ENCODE measurements at places on chromosomes 6 and 20.

DNA sequence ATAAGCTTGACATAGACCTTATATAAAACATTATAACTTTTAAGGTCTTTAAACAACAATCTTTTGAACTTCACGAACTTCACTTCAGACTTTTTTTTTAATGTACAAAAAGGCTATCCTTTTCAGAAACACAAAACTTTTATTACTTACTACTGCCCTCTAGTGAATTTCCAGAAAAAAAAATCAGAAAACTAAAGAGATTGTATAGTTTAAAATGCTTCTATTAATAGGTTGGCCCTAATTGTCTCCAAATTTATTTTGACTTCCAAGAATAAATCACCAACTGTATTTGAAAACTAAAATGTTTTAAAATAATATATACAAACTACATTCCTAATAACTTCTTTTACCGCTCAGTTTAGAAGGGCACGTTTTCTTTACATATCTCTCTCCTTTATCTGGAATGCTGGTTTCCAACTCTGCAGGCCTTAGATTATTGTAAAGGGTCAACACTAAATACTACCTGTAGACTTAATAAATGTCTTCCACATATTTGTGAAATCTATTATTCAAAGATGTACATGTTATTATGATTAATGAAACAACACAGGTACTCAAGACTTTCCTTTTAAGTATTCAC lies 66.8 kb downstream of the LMBRD1 start:
- DNase-seq = no peak

GRCh38 chr20:62310757-62311121 lies 7.9 kb downstream of the ADRM1 start:
- DNase-seq = no peak

- peak; percentile 96 for DNase-seq
Observed at GRCh38 chr6:161366301-161366923, 92.6 kb upstream of the AGPAT4 start.

DNA sequence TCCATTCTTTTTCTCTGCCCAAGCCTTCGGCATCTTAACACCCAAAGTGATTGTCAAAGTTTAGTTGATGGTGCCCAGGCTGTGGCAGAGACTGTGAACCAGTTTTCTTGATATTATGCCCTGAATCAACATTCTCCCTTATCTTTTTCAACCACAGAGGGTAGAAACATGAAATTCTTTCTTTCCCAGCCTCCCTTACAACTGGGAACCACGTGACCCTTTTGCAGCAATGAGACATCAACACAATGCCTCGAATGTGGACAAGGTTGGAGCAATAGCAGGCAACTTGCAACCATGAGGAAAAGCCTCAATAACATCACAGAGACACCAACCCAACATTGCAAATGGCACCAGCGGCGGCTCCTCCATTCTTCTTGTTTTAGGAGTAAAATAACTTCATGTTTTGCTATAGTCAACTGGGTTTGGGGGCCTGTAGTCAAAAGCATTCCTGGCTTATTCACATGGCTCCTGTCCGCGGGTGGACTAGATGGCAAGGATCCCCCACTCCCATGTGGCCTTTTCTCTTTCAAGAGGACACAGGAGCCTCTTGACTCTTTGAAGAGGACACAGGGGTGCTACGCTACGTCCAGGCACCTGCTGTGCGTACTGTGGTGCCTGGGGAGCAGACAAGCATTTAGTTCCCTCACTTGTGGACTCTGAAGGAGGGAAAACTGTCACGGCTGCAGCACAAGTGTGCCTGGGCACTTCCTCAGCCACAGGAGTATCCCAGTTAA lies 90.5 kb downstream of the NOL4L start:
- DNase-seq = no peak

GRCh38 chr6:15176816-15177370 lies 69.0 kb upstream of the JARID2 start:
- DNase-seq = no peak

DNA sequence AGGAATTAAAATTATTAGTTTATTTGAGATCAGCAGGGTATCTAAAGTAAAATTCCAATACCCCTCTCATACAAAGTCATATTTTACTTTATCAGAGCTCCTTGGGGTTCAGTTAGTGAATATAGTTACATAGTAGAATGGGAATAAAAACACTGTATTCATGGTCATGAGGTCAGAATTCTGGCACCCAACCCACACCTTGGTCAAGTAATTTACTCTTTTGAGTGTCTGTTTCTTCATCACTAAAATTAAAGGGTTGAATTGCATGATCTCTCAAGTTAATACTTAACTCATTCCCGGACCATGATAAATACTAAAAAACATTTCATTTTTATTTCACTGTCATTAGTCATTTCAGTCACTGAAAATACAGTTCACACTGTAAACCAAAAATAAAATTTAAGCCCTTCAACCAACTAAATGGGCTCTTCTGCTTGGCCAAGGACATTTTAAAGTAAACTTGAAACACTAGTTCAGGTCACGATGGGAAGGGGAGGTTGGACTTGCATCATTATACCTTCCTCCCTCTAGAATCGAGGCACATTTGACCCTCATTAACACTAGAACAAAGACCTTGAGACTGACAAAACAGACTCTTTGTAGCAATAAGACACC lies 21.1 kb upstream of the HLA-DRB1 start:
- DNase-seq = no peak
